Activated CD4-positive, alpha-beta T cell treated with anti-CD3 and anti-CD28 coated beads, Interleukin-2, Interleukin-6, amounts not matched to agents 100 ng/mL and 50 ng/mL, durations not matched to agents 16 hours and 8 hours (primary cell): ENCODE measurements at places on chromosomes 1 and 21.

GRCh38 chr1:232704694-232705680 lies 75.1 kb upstream of the SIPA1L2 start:
- peak; percentile 48 for DNase-seq

- DNase-seq = no peak
Measured at GRCh38 chr21:14877581-14878228, 187.1 kb downstream of the NRIP1 start.

DNA sequence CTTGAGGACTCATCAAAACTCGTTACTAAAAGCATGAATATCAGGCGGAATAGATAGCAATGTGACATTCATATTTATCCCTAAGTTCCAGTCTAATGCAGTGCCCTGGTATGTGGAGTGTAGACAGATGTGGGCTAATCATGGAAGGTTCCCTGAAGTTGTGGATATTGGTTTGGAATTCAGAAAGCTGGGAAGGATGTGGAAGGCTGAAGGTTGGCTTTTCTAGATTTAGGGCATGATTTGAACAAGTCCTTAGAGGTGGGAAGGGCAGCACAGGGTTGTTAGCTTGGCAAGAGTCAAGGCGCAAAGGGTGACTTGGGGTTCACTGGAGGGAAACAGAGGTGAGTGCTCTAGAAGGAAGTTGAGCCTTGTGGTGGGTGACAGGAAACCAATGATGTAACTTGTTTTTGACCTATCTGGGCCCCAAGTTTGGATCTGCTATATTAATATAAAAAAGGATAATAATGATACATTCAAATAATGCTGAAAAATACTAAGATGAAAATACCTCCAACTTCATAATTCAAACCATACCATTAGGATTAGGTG lies 21.9 kb downstream of the LGALS8 start:
- DNase-seq = no peak

GRCh38 chr1:11722538-11722937 lies 13.4 kb upstream of the AGTRAP start:
- DNase-seq = no peak

DNA sequence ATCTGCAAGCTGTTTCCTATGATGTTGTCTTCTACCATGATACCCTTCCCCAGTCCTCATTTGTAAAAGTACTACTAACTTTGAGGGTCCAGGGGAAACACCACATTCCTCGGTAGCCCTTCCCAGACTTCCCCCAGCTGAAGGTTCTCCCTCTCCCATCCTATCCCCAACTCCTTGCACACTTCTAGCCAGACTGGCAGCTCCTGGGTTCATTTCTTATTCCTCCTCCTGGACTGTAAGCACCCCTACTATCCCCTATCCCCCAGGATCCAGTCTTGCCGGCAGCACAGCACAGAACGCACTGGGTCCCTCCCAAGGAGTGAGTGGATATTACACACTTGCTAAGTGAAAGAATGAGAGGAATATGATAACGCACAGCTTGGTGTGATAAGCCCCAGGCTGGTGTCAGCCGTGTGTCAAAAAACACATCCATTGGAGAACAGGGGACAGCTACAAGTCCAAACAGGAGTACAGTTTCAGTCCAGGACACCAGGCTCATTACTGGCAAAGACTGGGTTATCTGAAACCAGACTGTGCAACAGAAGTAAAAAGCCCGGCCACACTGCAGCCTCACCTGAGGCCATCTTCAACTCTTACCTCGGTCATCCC lies 100.2 kb downstream of the SSBP3 start:
- no peak for DNase-seq

DNA sequence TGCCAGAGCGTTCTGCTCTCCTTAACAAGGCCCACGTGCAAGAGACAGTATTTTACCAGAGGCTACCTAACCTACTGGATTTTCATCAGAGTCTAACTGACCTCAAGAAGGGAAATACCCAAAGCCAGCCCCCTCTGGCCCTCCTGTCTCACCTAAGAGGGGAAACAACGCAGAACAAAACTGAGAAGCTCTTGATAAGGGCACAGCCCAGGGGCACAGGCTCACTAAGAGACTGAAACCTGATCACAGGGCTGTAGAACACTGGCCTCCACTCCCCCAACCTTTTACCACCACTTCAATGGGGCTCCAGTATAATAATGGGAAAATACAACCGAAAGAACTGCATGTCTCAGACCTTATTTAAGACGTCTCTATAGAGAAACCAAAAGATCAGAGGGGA lies 449.5 kb upstream of the CAMK1G start:
- no peak for DNase-seq

GRCh38 chr1:221169447-221169889 lies 290.2 kb downstream of the HLX start:
- no peak for DNase-seq

DNA sequence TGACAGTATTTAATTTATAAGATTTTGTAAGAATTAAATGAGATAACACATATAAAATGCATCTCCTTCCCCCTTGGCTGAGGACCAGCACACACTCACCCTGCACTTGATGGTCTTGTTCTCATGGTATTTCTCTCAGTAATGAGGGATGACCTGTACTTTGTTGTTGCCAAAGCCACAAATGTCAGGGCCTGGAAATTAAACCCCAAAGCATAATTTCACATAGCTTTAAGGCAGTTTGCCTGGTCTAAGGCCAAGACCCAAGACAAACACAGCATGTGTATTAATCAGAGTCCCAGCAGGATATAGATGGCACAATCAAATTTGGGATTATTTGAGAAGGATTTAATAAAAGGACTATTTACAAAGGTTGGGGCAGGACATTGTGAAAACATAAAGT lies 48.6 kb upstream of the EPS15 start:
- DNase-seq = no peak

DNA sequence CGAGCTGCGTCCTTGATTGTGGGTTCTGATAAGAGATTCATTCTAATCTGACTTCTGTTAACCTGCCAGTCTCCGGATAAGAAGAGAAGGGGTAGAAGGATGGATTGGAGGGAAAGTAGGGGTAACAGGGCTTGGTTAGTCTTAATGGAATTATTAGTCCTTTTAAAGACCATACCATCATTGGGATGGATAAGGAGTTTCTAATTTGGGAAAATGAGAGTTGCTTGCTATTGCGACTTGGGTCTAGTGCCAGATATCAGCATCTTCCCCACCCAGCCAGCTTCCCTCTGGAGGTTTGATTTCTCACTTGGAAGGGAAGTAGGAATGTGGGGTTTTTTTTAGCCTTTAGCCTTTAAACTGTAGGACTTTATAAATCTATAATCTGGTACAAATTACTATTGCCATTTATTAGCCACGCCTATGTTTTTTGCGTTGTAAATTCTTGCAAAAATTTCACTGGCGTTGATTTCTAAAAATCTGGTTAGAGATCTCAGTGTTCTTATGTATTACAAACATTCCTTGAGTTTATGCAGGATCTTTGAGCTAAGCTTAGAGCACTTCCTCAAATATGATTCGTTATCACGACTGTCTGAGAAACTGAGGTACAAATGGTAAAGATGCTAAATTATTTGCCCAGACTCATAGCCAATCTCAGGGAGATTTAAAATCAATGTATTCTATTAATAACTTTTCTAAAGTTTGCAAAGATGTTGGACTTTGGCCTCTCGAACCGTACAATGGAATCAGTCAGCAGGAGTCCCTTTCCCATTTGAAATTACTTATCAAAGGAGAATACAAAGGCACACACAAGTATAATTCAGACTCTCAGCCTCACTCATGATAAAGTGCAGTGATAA lies 1.3 kb downstream of the FAM20B start:
- no peak for DNase-seq

DNA sequence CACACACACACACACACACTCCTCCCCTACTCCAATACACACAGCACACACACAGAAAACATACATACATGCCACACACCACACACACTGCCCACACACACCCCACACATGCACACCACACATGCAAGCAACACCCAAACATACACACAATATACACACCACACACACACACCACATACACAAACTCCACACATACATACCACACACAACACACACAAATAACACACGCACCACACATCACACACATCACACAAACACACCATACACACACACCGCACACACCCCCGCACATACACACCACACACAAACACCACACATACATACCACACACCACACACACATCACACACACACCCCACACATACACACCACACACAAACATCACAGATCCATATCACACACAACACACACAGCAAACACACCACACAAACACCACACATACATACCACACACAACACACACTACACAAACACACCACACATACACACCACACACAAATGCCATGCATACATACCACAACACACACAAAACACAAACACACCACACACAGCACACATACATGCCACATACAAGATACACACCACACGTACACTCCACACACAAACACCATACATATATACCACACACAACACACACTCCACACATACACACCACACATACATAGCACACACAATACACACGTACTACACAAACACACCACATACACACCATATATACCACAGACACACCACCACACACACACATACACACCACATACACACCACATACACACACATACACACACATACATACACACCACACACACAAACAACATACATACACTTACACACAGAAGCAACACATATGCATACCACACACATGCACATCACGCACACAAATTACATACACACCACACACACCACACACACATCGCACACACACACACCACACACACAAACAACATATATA lies 932 bp upstream of the RAB7B start:
- no peak for DNase-seq

GRCh38 chr1:173406783-173407230 lies 70.3 kb upstream of the PRDX6 start:
- no peak for DNase-seq

DNA sequence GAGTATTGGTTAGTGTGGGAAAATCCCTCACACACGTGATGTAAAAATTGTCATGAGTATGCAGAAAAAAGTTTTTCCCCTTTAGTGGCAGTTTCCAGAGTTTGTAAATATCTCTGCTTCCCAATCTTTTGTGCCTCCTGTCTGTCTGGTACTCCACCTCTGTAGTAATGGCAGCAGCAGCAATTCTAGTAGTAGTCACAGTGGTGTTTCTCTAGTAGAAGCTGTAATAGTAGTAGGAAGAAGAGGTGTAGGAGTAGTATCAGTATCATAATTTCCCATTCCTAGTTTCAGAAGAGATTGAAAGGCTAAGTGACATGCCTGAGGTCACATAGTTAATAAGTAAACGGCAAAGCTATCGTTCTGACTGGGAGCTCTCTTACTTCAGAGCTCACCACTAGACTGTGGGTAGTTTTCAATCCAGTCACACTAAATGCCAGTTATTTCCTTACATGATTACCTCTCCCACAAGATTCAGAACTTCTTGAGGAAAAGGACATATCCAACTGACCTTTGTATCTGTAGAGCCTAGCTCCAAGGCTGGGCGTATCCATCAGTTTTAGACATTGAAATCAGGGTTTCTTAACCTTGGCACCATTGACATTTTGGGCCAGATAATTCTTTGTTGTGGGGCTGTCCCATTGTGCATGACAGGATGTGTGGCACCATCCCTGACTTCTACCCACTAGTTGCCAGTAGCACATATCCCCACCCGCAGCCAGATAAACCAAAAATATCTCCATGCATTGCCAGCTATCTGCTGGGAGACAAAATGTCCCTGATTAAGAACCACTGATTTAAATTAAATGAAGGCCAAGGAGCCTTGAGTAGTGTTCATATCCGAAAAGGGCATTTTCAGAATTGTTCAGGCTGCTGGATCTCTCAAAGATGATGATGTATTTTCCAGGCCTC lies 135.9 kb downstream of the FGGY start:
- peak; percentile 39 for DNase-seq

DNA sequence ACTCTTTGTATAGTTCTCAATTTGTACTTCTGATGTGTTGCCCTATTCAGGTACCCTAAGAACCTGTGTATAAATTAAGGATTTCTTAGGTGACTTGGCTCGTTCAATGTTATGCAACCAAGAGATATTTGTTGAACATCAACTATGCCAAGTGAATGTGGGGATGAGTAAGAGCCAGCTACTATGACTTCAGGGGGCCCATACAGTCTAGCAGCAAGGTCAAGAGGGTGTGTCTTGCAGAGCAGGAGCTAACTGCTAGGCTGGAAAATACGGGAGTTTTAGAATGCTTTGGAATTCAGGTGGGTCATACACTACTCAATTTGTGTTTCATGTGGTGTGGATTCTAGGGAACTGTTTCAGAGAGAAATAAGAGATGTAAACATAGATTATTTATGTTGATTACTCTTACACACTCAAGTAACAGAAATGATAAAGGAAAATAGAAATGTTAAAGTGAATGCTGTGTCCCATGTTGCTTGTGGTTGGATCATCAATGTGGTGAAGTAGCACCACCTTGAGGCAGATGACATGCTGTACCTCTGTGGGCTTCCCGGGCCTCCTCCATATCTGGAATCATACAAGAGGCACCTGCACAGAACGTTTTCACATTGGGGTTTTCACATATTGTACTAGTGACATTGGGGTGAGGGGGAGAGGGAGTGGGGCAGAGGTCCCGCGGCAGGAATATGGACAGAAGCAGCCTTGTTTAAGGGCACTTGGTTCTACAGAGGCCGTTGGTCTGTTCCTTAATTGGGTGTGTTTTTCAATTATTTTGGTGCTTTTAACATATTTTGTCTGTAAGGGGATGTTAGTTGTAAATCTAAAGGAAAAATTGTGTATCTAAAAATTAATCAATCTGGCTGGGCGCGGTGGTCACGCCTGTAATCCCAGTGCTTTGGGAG lies 12.4 kb downstream of the ARPC5 start:
- peak; percentile 65 for DNase-seq

GRCh38 chr1:60620087-60620486 lies 462.3 kb upstream of the NFIA start:
- DNase-seq = no peak

DNA sequence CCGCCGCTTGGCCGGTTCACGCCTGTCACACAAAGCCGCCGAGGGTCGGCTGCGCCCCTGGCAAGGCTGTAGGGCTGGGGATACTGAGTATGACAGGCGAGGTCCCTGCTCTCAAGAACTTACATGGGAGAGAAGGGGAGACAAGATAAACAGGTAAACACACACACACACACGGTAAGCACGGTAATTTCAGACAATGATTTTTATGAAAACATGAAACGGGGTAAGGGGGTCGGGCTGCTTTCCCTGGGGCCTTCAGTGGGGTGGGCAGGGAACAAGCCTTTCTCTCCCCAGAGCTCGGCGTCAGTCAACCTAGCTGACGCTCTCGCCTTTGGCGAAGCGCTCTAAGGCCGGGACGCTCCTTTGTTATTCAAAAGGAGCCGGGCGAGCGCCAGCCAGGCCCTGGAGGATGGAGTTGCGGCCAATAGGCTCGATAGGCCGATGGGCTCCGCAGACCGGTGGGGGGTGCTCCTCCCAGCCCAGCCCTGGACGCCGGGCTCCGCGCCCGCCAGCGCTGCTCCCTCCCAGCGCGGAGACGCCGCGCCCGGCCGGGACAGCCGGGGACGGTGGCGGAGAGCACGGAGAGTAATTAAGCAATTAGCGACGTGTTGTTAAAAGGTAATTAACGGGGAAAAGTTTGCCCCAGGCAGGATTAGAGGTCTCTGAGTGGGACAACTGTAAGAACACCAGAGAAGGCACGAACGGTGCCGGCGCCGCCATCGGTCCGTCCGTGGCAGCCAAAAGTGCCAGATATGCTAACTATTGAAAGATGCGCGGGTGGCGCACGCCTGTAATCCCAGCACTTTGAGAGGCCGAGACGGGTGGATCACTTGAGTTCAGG lies 950 bp upstream of the INKA2 start:
- DNase-seq = no peak

GRCh38 chr1:195053478-195053877 lies 1554.8 kb downstream of the KCNT2 start:
- DNase-seq = no peak

- DNase-seq = no peak
Measured at GRCh38 chr1:229859026-229859425, 208.0 kb upstream of the GALNT2 start.
